Pancreas (tissue), 10 donors: ENCODE measurements at places on chromosomes 5 and 9. TPM values are rescaled to one million over a fixed set of nuclear protein-coding genes. Genes with fewer than 3 reads are reported as not detected.

KIF27 gene
- polyA plus RNA-seq = 1.4 TPM

LIX1 gene
- 0.12 TPM for polyA plus RNA-seq

GRXCR2 gene
- not detected for polyA plus RNA-seq

KIF3A gene
- polyA plus RNA-seq = 5.0 TPM

SLC28A3 gene
- 10.4 TPM for polyA plus RNA-seq

- DNase-seq = peak; percentile 82
- no peaks in the 10 kb centered on the region for H3K36me3 ChIP-seq
- no peaks in the 10 kb centered on the region for H3K27me3 ChIP-seq
- peak overlapping the region; percentile 77 for H3K4me3 ChIP-seq
- no peaks in the 10 kb centered on the region for H3K4me1 ChIP-seq
- H3K27ac ChIP-seq = peak overlapping the region; percentile 90
Observed at GRCh38 chr9:137085920-137086530, 760 bp upstream of the MAN1B1 start.

DNA sequence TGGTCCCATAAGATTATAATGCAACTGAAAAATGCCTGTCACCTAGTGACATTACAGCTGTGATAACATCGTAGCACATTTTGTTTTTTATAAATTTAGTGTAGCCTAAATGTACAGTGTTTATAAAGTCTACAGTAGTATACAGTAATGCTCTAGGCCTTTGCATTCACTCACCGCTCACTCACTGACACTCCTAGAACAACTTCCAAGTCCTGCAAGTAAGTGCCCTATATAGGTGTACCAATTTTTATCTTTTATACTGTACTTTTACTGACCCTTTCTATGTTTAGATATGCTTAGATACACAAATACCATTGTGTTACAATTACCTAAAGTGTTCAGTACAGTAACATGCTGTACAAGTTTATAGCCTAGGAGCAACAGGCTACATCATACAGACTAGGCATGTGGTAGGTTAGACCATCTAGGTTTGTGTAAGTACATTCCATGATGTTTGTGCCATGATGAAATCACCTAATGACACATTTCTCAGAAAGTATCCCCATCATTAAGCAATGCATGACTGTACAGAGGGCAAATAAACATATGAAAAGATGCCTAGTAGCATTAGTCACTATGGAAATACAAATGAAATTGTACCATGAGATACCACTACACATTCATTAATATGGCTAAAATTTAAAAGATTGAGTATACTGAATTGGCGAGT is 127.6 kb downstream of the TRPM6 start:
- no peaks in the 10 kb centered on the region for H3K36me3 ChIP-seq
- H3K4me3 ChIP-seq = no peak overlapping the region
- no peaks in the 10 kb centered on the region for H3K27me3 ChIP-seq
- no peak for DNase-seq
- no peak overlapping the region for H3K27ac ChIP-seq
- no peaks in the 10 kb centered on the region for H3K4me1 ChIP-seq

DNA sequence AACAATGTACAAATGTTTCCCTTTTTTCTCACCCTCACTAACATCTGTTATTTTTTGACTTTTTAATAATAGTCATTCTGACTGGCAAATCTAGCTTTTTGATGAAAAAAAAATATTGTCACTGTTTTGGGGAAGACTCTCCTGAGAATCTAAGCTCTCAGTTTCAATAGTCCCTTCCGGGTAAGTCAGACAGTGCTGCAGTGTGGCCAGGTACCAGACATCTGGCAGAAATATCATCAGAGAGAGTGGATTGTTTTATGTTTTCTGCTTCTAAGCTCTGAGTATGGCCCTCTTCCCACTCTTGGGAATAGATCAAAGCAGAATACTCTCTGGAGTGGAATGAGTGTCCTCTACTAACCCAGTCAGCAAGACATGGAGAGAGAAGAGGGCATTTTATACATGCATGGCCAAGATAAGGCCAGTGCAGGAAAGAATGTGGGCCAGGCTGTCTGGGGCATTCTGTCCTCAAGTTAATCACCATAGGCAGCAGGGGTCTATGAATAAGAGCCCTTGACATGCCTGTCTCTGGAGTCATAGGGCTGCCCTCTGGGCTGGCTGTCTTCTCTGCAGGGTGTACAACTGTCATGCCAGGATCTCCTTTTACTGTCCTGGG is 38.5 kb upstream of the OR2S2 start:
- H3K4me1 ChIP-seq = no peaks in the 10 kb centered on the region
- H3K27ac ChIP-seq = no peak overlapping the region
- H3K36me3 ChIP-seq = no peaks in the 10 kb centered on the region
- DNase-seq = no peak
- no peak overlapping the region for H3K4me3 ChIP-seq

DNA sequence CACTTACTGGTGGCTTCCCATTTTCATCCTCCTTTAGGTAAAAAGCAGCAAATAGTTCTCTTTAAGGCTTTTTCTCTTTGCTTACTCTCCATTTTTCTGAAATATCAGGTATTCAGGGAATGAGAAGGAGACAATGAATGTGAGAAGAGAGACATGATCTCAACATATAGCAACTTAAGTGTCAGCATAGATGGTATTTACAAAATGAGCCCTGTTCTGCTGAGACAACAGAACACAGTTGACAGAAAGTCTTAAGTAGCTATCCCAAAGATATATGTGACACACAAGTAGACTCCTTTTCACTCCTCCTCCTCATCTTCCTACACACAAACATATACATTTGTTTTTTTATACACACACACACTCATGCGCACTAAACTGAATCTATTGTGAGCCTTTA is 649.3 kb upstream of the WWC1 start:
- no peak overlapping the region for H3K27ac ChIP-seq
- no peaks in the 10 kb centered on the region for H3K36me3 ChIP-seq
- DNase-seq = no peak

- H3K4me3 ChIP-seq = peak within 1 kb of the TSS; percentile 59
- H3K36me3 ChIP-seq = no peaks in the 10 kb centered on the region
- H3K4me1 ChIP-seq = peaks cover 4% of the 10 kb centered on the region
- H3K27me3 ChIP-seq = no peaks in the 10 kb centered on the region
- no peak for DNase-seq
- no peak within 1 kb of the TSS for H3K27ac ChIP-seq
Observed at GRCh38 chr9:106862821-106863720, at the start of gene ZNF462. Gene ZNF462 (plus strand): TSS chr9:106863166. CDS start chr9:106923384, 60,218 bp downstream.

GRCh38 chr9:126377536-126377935 is 50.9 kb downstream of the MVB12B start:
- no peak for DNase-seq
- H3K4me3 ChIP-seq = no peak overlapping the region
- H3K27ac ChIP-seq = no peak overlapping the region
- no peaks in the 10 kb centered on the region for H3K36me3 ChIP-seq

DNA sequence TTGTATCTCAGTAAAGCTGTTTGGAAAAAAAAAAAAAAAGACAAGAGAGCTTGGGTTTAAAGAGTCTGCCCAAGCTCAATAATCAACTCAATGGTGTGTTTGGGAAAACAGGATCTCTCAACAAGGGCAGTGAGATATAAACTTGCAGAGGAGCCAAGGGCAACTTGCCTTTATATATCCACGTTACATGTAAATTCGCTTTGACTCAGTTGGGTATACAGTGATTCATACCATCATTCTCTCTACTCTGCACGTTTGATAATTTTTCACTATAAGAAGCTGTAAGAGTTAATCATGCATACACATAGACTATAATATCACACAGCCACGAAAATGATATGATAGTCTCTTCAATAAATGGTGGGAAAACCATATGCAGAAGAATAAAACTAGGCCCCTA is 24.9 kb downstream of the ADAM19 start:
- no peaks in the 10 kb centered on the region for H3K36me3 ChIP-seq
- no peak overlapping the region for H3K4me3 ChIP-seq
- no peaks in the 10 kb centered on the region for H3K27me3 ChIP-seq
- no peaks in the 10 kb centered on the region for H3K4me1 ChIP-seq

DNA sequence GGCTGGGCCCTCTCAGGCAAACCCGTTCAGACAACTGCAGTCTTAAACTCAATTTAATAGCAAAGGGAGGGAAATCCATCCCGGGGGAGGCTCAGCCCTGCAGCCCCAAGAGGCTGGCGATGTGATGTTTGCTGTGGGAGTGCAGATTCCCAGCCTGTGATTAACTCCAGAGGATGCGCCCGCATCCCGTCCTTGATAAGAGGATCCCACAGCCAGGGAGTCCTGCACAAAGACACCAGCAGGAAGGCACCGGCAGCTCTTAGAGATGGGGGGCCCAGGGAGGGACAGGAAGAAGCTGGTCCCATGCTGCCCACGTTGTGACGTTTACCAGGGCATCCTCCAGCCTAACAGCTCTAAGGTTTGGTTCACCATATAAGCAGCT is 64.7 kb downstream of the MRPL36 start:
- no peaks in the 10 kb centered on the region for H3K36me3 ChIP-seq
- DNase-seq = no peak
- H3K27ac ChIP-seq = no peak overlapping the region
- H3K4me3 ChIP-seq = no peak overlapping the region
- no peaks in the 10 kb centered on the region for H3K27me3 ChIP-seq
- H3K4me1 ChIP-seq = no peaks in the 10 kb centered on the region

DNA sequence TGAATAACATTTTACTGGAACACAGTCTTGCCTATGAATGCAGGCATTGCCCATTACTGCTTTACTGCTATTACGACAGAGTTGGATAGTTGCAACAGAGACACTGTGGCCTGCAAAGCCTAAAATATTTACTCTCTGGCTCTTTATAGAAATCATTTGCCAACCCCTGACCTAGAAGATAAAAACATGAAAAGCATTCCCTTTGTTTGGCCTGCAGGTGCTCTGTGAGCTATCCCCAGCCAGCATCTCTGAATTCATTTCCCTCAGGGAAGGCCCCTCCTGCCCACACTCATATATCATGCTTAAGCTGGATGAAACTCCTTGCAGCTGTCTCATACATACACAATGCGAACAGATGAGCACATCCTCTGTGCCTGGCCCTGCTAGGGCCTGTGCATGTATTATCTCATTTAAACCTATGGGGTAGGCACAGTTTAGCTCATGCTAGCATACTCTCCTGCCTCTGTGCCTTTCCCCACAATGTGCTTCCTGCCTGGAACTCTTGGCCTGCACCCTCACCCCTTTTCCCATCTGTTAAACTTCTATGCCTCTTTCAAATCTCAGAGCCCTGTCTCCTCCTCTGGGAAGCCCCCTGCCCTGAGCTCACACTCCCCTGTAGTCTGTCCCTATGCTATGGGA is 193.1 kb downstream of the PAX5 start:
- no peaks in the 10 kb centered on the region for H3K27me3 ChIP-seq
- H3K4me3 ChIP-seq = no peak overlapping the region
- H3K27ac ChIP-seq = no peak overlapping the region
- no peaks in the 10 kb centered on the region for H3K4me1 ChIP-seq

DNA sequence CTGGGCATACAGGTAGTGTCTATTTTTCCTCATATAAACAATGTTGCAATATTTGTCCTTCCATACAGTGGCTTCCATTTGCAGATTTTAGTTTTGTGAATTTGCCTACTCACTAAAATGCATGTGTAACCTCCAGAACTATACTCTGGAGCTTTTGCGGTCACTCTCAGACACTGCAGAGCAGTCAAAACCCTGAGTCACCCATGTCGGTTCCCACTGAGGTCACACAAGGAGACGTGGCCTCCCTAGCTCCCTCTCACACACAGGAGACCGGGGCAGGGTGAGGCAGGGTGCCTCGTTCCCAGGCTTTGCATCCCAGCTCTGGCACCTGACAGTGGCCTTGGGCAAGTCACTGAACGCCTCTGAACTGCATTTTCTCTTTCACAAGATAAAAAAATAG is 55.5 kb upstream of the ZNF354A start:
- H3K27ac ChIP-seq = no peak overlapping the region
- no peak overlapping the region for H3K4me3 ChIP-seq
- no peaks in the 10 kb centered on the region for H3K27me3 ChIP-seq

- H3K36me3 ChIP-seq = no peaks in the 10 kb centered on the region
- no peak for DNase-seq
- H3K4me1 ChIP-seq = no peaks in the 10 kb centered on the region
Observed at GRCh38 chr9:19597176-19597575, 188.4 kb downstream of the ACER2 start.

DNA sequence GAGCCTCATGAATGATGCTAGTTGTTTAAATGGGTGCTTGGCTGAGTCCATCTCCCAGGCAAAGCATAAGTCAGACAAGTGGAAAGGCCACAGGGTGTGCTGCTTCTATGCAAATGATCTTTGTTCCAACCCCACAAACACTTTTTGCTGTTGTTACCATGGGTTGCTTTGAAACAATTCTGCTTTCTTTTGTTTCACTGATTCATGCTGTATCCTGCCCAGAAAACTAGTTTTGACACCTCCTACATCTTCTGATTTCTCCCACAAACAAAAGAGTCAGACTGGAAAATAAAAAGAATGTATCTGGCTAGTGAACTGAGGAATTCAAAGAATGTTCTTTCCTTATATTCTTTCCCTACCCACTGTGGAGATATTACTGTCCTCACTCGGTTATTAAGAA is 298.6 kb downstream of the DIRAS2 start:
- DNase-seq = no peak
- no peak overlapping the region for H3K4me3 ChIP-seq
- H3K4me1 ChIP-seq = no peaks in the 10 kb centered on the region
- no peak overlapping the region for H3K27ac ChIP-seq

GRCh38 chr5:135814316-135814715 is 20.1 kb upstream of the SLC25A48 start:
- DNase-seq = no peak
- H3K27ac ChIP-seq = no peak overlapping the region
- no peaks in the 10 kb centered on the region for H3K4me1 ChIP-seq
- no peak overlapping the region for H3K4me3 ChIP-seq
- no peaks in the 10 kb centered on the region for H3K27me3 ChIP-seq

DNA sequence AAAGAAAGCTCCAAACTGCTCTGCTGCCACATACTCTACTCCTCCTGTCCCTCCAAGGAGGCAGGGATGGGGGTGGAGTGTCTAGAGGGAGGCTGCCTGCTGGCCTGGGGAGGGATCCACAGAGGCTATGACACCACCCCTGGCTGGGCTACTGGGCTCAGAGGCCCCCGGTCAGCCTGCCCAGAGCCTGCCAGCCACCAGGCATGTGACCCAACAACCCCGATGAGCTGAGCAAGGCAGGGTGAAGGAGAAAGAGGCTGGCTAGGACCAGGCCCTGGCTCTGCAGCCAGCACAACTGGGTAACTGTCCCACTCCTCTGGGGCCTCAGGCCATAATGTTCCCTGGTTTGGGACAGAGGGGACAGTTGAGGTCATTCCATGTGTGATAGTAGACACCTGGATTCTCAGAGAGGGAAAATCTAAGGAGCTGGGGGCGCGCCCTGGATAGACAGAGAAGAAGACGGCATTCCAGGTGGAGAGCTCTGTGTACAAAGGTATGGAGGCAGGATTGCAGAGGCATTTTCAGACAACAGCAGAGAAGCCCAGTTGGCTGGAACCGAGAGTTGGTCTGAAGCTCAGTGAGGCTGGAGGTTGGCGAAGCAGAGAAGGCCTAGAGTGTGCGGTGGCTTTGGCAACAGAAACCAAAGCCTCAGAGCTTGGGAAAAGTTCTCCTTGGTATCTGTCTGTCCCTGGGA is 33.8 kb upstream of the IL17B start:
- H3K27me3 ChIP-seq = no peaks in the 10 kb centered on the region
- H3K4me1 ChIP-seq = no peaks in the 10 kb centered on the region
- no peaks in the 10 kb centered on the region for H3K36me3 ChIP-seq
- no peak overlapping the region for H3K4me3 ChIP-seq
